Osteocyte (in vitro differentiated cells): ENCODE measurements at places on chromosomes 11 and 22. TPM values are rescaled to one million over a fixed set of nuclear protein-coding genes. Genes with fewer than 3 reads are reported as not detected.

DNA sequence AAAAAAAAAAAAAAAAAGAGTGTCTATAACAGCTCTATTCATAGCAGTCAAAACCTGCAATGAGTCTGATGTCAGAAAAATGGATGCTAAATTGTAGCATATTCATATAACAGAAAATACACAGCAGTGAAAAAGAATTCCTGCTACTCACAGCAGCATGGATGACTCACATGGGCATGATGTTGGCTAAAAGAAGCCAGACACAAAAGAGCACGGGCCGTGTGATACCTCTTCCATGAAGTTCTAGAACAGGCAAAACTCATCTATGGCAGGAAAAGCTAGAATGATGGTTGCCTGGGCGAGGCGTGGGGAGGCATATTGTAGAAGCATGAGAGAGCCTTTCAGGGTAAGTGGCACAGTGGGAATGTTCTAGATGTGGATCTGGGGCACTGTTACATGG is 18.9 kb downstream of the PLAAT3 start:
- H3K27ac ChIP-seq: no peak overlapping the region
- DNase-seq: no peak
- H3K36me3 ChIP-seq: peaks cover 4% of the 10 kb centered on the region
- H3K4me1 ChIP-seq: no peaks in the 10 kb centered on the region
- no peak overlapping the region for H3K4me3 ChIP-seq

The CNIH2 gene
- 3.8 and 5.0 TPM in 2 replicates for total RNA-seq

GRCh38 chr22:31639436-31640039 is 22.5 kb downstream of the PISD start:
- peaks cover 7% of the 10 kb centered on the region for H3K4me1 ChIP-seq
- no peak overlapping the region for H3K4me3 ChIP-seq
- no peak overlapping the region for H3K27ac ChIP-seq
- H3K36me3 ChIP-seq: no peaks in the 10 kb centered on the region

The OR2D2 gene
- 0.34 TPM in 1 of 2 replicates, not detected in the other for total RNA-seq

- no peaks in the 10 kb centered on the region for H3K36me3 ChIP-seq
- no peak overlapping the region for H3K4me3 ChIP-seq
- peak overlapping the region; percentile 8 for H3K27ac ChIP-seq
- no peak for DNase-seq
- peaks cover 34% of the 10 kb centered on the region for H3K4me1 ChIP-seq
- H3K27me3 ChIP-seq: peaks cover 2% of the 10 kb centered on the region
Measured at GRCh38 chr11:128862908-128863660, 4.0 kb downstream of the KCNJ1 start.

DNA sequence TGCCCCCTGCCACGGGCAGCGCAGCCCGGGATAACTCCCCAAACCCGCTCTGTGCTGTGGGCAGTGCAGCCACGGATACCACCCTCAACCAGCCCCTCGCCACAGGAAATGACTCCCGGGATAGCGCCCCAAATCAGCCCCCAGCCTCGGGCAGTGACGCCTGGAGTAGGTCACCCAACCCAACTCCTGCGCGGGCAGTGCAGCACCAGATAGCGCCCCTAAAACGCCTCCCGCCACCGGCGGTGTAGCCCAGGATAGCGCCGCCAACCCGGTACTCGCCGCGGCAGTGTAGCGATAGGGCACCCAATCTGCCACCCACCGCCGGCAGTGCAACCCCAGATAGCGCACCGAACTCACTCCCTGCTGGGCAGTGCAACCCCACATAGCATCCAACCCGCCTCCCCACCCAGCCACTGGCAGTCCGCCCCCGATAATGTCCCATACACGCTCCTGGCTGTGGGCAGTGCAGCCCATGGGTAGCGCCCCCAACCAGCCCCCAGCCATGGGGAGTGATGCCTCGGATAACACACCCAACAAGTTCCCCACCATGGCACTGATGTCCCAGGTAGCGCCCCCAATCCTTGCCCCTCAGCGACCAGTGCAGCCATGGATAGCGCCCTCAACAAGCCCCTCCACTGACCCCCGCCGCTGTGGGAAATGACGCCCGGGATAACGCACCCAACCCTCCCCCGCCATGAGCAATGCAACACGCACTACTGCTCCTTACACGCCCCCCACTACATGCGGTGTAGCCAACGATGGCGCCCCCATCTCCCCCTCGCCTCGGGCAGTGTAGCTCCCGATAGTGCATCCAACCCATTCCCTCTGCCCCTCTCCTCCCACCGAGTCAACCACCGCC is 1.5 kb downstream of the RFPL2 start:
- DNase-seq: no peak
- no peaks in the 10 kb centered on the region for H3K27me3 ChIP-seq
- no peaks in the 10 kb centered on the region for H3K36me3 ChIP-seq
- peaks cover 13% of the 10 kb centered on the region for H3K4me1 ChIP-seq
- H3K27ac ChIP-seq: no peak overlapping the region
